Stimulated activated CD8-positive, alpha-beta memory T cell treated with anti-CD3 and anti-CD28 coated beads, Interleukin-4, amount 100 ng/mL, for 4 hours (primary cell): ENCODE measurements at places on chromosomes 1 and 21.

- DNase-seq = no peak
Measured at GRCh38 chr1:180966312-180966711, 53.6 kb downstream of the KIAA1614 start.

GRCh38 chr1:213374369-213374768 is 323.3 kb downstream of the RPS6KC1 start:
- DNase-seq = no peak

DNA sequence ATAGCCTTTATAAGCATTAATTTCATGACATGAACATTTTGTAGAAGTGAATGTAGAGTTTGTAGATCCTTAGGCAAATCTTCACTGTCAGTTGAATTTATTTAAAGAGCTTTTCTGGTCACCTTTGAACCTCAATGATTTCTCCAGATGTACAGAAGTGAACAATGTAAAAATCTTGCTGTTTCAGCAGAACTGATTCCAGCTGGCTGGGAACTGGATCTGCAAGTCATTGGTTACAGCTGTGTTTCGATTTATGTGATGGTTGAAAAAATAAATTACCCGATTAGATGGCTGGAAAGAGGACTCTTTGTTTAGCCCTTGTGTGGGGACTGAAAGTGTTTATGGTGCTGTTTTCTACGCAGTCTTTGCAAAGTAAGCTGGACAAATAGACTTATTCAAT is 849.8 kb downstream of the USP25 start:
- DNase-seq = no peak

DNA sequence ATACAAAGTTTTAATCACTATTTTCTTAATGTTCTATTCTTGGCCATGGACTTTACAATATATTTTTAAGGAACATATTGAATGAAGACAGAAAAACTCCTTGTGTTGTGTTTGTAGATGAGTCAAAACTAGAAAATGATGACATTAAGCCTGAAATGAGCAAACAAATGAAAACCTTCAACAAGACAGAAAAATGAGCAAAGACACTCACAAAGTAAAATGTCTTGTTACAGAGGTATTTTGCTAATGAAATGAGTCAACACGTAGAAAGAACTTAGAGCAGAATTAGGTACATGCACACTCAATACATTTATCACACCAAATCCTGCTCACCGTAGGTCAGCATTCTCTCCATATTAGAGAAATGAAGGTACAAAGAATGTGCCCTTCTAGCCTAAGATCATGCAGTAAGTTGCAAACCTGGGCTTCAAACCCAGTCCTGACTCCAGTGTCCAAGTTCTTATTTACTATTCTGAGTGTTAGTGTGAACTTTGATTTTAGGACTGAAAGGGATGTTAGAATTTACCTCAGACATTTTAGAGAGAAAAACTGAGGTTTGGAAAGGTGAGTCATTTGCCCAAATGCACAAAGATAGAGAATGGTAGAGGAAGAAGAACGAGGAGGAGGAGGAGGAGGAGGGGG is 133.9 kb upstream of the SGIP1 start:
- DNase-seq = no peak

GRCh38 chr1:160162931-160163330 is 11.5 kb downstream of the ATP1A4 start:
- DNase-seq = no peak

- DNase-seq = no peak
Measured at GRCh38 chr1:236716160-236716559, 29.9 kb downstream of the ACTN2 start.
